Astrocyte (in vitro differentiated cells and primary cell): ENCODE measurements at places on chromosomes 3 and 15. TPM values are rescaled to one million over a fixed set of nuclear protein-coding genes. Genes with fewer than 3 reads are reported as not detected.

DNA sequence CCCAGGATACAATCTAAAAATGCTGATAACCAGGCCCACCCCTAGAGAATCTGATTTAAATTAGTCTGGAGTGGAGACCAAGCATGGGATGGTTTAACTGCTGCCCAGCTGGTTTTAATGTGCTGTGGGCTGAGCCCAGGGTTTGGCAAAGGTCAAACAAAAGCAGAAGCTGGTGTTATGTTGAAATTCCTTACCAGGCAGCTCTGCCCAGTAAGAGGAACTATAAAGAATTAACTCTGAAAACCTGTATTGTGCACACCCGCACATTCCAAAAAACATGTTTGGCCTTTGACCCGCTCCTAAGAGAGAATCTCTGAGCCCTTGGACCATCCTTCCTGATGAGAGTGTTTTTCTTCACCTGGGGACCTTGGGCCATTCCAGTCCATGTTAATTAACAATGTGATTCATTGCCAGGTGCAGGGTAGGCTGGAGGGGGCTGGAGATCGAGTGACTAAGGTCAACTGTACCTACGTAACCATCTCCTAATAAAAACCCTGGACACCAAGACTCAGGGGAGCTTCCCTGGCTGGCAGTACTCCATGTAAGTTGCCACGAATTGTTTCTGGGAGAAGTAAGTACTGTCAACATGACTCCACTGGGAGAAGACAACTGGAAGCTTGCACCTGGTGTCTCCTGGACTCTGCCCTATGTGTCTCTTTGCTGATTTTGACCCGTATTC, 10.9 kb downstream of the CCDC13 start:
- no peak for DNase-seq

GRCh38 chr3:185560676-185561075, 8.3 kb upstream of the LIPH start:
- no peak for DNase-seq

SUMF1 gene
- 17.4 and 22.2 TPM in 2 replicates for total RNA-seq

DNA sequence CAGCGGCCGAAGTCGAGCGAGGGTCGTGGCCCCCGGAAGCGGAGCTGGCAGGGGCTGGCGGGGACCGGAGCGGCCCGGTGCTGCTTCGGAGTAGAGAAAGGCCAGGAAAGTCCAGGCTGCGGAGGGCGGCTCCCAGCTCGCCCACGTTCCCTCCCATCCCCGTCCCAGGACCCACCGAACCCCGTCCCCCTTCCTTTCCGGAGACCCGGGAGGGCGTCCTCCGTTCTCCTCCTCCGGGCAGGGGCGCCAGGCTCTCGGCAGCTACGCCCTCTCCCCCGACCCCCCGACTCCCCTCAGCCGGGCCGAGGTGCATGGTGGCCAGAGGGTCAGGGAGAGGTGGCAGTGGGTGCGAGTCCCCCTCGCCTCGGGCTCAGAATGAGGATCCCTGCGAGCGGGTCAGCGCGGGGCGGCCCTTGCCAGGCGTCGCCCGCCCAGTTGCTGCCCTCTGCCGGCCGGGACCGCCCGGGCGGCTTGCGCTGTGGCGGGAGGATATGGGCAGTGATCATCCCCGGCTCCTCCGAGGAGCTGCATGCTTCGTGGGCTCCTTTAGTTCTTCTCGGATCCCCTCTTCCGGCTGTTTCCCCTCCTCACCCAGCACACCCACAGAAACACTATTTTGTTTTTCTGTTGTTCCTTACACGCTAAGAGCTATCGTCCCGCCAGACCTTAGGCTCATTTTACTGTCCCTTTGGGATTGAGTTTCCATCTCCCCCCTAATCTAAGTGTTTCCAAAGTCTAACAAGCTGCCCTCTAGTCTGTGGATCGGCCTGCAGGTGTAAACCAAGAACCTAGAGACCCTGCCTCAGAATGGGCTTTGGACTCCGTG, 744 bp upstream of the ALDH1A2 start:
- no peak for DNase-seq

DNA sequence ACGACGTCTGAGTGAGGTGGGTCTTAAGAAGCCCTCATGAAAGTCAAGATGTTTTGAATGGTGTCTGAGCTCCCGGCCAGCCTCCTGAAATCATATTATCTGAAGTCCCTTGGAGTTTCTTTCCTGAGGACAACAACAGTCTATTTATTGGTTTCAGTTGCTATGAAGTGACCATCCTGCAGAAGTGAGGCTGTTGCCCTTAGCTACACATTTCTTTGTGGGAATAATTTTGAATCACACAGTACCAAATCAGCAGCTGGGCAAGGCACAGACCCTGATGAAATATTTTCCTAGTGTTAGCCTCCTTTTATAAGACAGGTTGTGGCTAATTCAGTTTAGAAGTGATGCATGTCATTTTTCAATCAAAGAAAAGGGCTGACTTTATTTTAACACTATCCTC, 220.7 kb upstream of the AZI2 start:
- DNase-seq = no peak

GRCh38 chr3:142709207-142709606, 14.6 kb upstream of the TRPC1 start:
- DNase-seq = no peak

DNA sequence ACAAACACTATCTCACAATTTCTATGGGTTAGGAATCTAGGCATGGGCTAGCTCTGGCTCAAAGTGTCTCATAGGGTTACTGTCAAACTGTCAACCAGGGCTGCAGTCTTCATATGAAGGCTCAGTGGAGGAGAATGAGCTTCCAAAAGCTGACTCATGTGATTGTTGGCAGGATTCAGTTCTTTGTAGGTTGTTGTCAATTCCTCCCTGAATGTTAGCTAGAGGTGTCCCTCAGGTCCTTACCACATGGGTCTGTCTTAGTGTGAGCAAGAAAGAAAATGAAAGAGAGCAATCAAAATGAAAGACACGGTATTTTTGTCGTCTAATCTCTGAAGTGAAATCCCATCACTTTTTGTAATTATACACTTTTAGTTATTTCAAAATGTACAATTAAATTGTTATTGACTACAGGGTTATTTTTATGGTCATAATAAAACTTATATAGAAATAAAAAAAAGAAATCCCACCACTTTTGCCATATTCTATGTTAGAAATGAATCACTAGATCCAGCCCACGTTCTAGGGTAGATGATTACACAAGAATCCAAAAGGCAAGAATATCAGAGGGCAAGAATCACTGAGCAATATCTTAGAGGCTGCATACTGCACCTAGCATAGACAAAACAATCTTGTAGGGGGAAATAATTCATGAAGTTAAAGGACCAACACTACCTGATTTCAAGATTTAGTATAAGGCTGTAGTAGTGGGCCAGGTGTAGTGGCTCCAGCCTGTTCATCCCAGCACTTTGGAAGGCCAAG, 8.4 kb downstream of the ACSBG1 start:
- peak; percentile 32 for DNase-seq

DNA sequence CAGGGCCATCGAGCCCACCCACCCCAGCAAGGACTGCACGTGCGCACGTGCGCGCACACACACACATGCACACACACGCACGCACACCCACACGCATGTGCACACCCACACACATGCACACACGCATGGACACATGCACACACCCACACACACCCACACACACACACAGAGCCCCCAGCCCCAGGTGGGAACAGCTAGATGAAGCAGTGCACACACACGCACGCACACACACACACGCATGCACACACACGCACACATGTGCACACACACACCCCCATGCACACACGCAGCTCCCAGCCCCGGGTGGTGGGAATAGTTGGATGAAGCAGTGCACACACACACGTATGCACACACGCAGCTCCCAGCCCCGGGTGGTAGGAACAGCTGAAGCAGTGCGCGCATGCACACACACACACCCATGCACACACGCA, 158.6 kb downstream of the XXYLT1 start:
- DNase-seq = no peak

DNA sequence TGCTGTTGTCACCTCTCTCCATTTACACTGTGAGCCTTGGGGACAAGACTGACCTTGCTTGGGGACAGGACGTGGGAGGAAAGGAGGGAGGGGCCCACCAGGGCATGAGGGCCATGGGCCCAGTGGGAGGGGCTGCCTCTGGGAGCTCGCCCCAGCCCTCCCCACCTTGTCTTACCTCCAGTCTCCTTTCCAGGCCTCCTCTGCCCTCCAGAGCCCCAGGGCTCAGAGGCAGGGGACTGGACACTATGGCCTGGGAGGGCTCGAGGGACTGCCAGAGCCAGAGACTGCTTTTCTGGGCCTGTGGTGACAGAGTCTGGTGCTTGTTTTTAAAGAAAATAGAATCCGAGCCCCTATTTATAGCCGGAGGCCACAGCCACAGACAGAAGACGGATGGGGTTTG, 10.2 kb downstream of the CSPG4 start:
- DNase-seq = no peak

TEX9 gene
- total RNA-seq = 10.3 and 11.0 TPM in 2 replicates

GRCh38 chr3:186406669-186407635, 44.9 kb upstream of the DGKG start:
- no peak for DNase-seq

CGNL1 gene
- 10.2 and 11.0 TPM in 2 replicates for total RNA-seq

DNA sequence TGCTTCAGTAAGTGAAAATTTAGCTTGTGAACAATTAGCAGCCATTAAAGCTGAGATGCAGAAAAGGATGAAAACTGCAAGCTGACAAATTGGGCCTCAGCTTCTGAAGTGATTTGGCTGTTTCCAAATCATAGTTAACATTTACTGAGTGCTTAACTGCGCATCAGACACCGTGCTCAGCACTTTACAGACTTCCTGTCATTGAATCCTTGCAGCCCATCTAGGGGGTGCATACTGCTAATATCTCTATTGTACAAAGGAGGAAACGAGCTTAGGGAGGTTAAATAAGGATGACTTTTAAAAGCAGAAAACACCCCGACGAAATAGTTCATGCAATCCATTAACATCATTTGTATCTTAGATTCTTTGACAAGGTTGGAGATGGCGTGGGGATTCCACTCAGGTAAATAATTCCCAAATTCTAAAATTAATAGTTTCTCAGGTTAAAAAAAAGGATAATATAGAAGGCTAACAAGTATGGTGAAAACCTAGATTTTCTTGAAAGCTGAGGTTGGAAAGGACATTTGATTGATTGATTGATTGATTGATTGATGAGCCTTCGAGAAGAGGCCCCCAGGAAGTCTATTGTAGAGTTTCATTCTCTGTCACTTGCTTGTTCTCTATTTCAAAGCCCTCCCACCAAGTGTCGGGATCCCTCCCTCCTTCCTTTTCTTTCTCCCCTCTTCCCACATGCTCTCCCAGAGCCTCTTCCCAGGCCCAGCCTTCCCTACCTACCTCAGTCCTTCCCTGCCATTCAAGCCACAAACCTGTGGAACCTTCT, 23.5 kb upstream of the EPHB3 start:
- no peak for DNase-seq

- DNase-seq = no peak
Measured at GRCh38 chr3:40037582-40037981, 228.2 kb downstream of the MYRIP start.
